PC-3 (cell line): ENCODE measurements at places on chromosomes 2 and 18. TPM values are rescaled to one million over a fixed set of nuclear protein-coding genes. Genes with fewer than 3 reads are reported as not detected.

IL1R1 gene
- 0.40 and 0.69 TPM in 2 replicates for total RNA-seq

POTEC gene
- total RNA-seq = 0.04 TPM in 1 of 2 replicates, not detected in the other

RESP18 gene
- not detected in 2 replicates for total RNA-seq

UNC80 gene
- not detected in 2 replicates for total RNA-seq

SERPINB2 gene
- total RNA-seq = 5.8 and 9.9 TPM in 2 replicates

LCT gene
- total RNA-seq = not detected in 2 replicates

OXER1 gene
- total RNA-seq = not detected in 2 replicates

SIX3 gene
- 0.07 TPM in 1 of 2 replicates, not detected in the other for total RNA-seq

MLPH gene
- 201 and 270 TPM in 2 replicates for total RNA-seq

SERPINB13 gene
- total RNA-seq = not detected in 2 replicates

PSTPIP2 gene
- total RNA-seq = 0.11 and 0.35 TPM in 2 replicates

FAM110C gene
- 5.0 and 6.8 TPM in 2 replicates for total RNA-seq

GLI2 gene
- 4.0 and 30.3 TPM in 2 replicates for total RNA-seq

LAMA1 gene
- total RNA-seq = not detected in 2 replicates

BOK gene
- total RNA-seq = 30.2 and 39.3 TPM in 2 replicates

SPHKAP gene
- total RNA-seq = not detected in 2 replicates

GRCh38 chr2:88692187-88692586 is 714 bp downstream of the RPIA start:
- peak; percentile 11 for DNase-seq

- DNase-seq = peak; percentile 63
Measured at GRCh38 chr2:215808996-215809395, 204.4 kb downstream of the MREG start.

- DNase-seq = no peak
Measured at GRCh38 chr18:10840743-10841142, 308.6 kb downstream of the PIEZO2 start.

DNA sequence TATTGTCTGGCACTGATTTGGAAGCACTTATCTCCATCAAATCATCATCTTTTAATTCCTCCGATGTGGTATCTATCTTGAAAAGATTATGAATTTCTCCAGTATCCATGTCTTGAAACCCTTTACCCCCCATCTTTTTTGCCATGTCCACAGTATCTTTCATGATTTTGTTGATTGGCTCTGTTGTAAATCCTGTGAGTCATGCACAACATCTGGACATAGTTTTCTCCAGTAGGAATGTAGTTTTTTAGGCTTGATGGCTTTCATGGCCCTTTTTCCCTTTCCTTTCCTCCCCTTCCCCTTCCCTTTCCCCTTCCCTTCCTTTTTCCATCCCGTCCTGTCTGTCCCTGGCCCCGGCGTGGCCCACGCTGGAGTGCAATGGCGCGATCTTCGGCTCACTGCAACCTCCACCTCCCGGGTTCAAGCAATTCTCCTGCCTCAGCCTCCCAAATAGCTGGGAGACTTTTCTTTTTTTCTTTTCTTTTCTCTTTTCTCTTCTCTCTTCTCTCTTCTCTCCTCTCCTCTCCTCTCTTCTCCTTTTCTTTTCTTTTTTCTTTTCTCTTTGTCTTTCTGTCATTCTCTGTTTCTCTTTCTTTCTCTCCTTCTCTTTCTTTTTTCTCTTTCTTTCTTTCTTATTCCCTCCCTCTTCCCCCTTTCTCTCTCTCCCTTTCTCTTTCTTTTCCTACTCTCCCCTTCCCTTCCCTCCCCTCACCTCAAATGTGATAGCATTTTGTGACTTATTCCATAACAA is 18.4 kb upstream of the ZNF638 start:
- no peak for DNase-seq

GRCh38 chr2:8835279-8835678 is 2.1 kb downstream of the KIDINS220 start:
- DNase-seq = no peak

GRCh38 chr2:68749345-68749744 is 14.7 kb downstream of the ARHGAP25 start:
- DNase-seq = no peak

DNA sequence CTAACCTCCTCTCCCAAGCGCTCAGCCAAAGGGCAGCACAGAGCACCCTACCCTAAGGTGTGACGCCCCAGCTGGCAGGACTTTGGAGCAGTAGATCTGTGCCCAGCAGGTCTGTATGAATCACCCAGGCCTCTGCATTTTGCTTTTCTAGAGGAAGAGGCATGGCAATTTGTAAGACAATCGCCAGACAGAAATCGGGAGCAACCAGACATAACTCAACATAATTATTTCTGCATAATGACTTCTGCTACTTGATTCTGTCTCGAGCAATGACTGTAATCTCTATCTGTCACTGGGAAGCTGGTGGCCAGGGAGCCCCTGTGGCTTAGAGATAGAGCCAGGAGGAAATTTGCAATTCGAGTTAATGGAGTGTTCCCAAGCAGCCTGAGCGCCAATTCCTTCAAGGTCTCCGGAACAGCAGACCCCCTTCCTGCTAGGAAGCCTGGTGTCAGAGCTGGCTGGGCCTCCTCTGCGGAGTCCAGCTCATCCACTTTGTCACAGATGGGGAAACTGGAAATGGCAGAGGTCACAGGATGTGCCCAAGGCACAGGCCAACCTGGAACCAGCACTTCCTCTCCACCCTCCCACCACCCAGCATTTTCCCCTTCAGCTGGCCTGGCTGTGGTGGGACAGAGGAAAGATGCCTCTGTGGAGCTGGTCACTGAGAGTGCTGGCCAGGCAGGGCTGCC is 55.0 kb downstream of the ODC1 start:
- no peak for DNase-seq

- no peak for DNase-seq
Measured at GRCh38 chr2:217980036-217980435, 22.8 kb downstream of the TNS1 start.

GRCh38 chr2:190999949-191000665 is 13.9 kb downstream of the STAT1 start:
- DNase-seq = no peak

GRCh38 chr2:149218497-149218896 is 111.9 kb upstream of the LYPD6 start:
- no peak for DNase-seq

DNA sequence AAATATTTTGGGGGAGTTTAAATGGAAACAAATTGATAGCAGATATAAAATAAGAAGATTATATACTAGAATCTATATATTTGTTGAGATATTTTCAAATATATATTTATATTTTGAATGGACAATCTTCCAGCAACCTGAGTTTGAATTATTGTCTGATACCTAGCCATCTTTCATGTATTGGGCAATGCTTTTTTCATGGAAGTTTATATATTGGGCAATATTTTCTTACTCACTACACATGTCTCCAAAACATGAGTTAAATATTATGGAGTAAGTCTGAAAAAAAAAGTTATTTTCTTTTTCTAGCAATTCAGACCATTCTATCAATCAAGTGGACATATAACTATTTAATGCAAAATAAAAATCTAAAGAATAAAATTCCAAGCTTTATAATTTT is 295.2 kb downstream of the NYAP2 start:
- DNase-seq = no peak

- no peak for DNase-seq
Measured at GRCh38 chr2:148495586-148495985, 149.0 kb upstream of the EPC2 start.

GRCh38 chr2:19123556-19123955 is 234.9 kb downstream of the OSR1 start:
- no peak for DNase-seq

- no peak for DNase-seq
Measured at GRCh38 chr18:37869051-37869450, 303.5 kb upstream of the CELF4 start.

DNA sequence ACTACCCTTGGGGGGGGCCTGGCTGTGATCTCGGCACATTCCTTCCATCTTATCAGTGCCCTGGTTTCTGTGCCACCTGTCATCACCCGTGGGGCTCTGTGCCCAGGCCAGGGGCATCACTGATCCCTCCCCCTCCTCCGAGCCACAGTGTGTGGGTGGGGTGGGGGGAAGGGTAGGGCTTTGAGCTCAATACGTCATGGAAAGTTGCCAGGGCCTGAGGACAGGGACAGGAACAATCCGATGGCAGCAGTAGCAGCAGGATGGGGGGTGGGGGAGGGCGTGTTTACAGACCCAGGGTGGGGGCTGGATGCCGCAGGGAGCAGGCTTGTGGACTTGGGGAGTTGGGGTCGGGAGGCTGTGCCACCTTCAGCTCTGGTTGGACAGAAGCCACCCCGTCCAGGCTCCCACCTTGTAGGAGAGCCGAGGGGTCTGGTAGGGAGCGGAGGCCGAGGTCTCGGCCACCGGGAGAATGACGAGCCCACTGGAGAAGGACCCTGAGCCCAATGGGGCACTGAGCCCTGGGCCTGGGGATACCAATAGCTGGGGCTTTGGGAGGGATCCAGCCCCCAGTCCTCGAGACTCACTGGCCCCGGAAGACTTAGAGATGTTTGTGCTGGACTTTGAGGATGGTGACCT is 3.5 kb downstream of the SLC4A3 start:
- DNase-seq = no peak

DNA sequence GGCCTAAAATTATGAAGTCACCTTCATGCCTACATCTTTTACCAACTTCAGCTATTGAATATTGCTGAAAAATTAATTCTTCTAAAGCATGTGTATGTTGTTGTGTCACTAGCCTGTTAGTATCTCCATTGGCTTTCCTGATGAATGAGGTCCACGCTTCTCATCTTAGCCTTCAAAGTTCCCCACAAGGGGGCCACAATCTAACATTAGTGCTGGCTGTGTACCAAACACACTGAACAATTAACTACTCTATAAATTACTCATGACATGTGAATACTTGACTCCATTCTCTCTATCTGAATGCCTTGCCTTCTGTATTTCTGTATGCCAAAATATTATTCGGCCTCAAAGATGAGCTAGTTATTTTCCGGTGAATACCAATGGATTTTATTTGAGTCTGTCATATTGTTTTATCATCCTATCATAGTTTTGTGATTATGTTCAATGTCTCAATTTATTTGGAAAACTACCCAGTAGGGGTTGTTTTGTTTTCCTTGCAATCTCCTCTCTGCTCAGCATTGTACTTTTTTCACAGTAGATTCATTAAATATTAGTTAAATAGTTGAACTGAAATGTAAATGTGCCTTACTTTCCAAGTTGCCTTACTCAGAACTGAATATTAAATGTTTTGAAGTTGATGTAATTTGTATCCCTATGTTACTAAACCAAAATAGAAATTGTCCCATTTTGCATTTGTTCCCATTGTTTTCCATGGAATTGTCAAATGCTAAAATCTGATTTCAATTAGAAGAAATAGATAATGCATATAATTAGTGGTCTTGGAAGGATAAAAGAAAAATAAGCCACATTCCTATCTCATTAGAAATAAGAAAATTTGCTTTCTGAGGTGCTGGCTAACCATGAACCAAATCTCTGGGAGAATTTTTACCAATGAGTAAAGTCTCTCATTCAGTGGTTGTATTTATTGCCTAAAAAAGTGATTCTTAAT is 208.4 kb upstream of the COL3A1 start:
- DNase-seq = peak; percentile 66

GRCh38 chr2:85799215-85799956 is 45.6 kb downstream of the ATOH8 start:
- DNase-seq = peak; percentile 86

DNA sequence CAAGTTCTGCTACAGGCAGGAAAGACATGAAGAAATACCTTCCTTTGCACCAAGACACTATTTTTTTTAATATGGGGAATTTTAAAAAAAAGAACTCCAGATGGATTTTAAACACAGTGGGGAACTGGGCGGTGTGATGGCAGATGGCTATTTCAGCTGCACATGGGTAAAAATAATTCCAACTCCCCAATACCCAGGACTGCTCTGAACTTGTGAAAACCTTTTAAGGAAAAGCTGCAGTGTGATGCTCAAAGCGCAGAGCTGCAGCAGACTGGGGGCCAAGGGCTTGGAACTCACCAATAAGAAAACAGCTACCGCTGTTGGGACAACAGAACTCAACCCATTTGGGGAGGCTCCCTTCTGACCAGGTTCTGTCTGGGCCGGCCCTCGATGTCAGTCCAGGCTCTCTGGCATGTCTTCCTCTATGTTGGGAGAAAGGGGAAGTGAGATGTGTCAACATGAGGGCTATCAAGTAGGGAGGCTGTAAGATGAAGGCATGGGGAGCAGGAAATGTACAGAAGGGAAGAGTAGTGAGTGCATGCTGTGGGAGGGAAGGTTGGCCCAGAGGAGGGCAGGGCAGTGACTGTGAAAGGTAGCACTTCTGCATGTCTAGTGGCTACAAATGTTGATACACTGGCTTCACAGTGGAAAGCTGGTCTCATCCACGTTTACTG is 64.0 kb upstream of the SLC14A2 start:
- no peak for DNase-seq

GRCh38 chr2:20067992-20068584 is 16.7 kb upstream of the LAPTM4A start:
- peak; percentile 78 for DNase-seq

- peak; percentile 27 for DNase-seq
Measured at GRCh38 chr18:24268784-24269550, 128.7 kb downstream of the OSBPL1A start.

DNA sequence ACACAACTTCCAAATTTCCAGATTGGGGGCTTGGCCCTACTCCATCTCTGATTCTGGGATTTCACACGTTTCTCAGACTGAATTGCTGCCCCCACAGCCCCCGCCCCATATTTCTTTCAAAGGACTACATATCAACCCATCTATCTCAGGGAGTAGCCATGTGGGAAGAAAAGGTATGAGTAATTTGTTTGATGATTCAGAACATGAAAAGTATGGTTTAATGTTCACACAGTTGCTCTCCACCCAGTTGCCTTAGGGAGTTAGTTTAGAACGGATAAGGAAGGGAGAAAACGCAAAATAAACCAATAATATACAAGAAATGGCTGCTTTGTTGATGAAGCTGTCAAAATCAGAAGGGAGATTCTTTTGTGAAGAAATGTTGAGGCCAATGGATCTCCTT is 145.1 kb downstream of the PIEZO2 start:
- no peak for DNase-seq

DNA sequence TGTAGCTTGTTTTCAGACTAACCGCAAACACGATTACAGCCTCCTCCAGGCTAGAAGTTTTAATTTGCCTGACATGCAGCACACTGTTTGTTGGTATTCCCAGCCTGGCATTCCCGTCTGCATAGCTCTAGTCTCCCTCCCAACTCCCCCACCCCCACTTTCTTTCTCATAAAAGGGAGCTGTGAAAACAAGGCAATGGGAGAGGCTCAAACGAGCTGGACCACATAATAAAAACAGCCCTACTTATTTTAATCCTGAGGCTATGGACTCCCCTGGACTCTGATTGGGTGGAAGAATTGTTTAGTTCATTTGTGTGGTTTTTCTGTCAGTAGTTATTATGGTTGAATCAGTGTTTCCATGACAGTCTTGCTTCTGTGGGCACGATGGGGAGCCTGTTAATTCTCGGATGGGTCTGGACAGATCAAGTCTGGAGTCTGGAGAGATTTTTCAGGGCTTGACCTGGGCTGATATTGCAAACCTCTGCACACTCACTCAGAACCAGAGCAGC is 1.2 kb downstream of the STON1 start:
- peak; percentile 74 for DNase-seq

- DNase-seq = no peak
Measured at GRCh38 chr2:33706410-33706809, 107.3 kb upstream of the FAM98A start.

- DNase-seq = no peak
Measured at GRCh38 chr18:54919412-54919811, 39.8 kb downstream of the CCDC68 start.

- DNase-seq = no peak
Measured at GRCh38 chr2:237320801-237321560, 93.0 kb downstream of the COL6A3 start.

- DNase-seq = peak; percentile 41
Measured at GRCh38 chr2:152432206-152432653, 97.3 kb downstream of the FMNL2 start.

GRCh38 chr2:108267101-108267500 is 21.6 kb upstream of the SULT1C2 start:
- DNase-seq = peak; percentile 41

- peak; percentile 43 for DNase-seq
Measured at GRCh38 chr2:146214394-146214929, 1630.4 kb upstream of the ACVR2A start.
